ENCODE measurements at places on chromosomes 2 and 18.

GRCh38 chr2:66343259-66343658 lies 91.7 kb upstream of the MEIS1 start:
- DNase-seq: no peak

DNA sequence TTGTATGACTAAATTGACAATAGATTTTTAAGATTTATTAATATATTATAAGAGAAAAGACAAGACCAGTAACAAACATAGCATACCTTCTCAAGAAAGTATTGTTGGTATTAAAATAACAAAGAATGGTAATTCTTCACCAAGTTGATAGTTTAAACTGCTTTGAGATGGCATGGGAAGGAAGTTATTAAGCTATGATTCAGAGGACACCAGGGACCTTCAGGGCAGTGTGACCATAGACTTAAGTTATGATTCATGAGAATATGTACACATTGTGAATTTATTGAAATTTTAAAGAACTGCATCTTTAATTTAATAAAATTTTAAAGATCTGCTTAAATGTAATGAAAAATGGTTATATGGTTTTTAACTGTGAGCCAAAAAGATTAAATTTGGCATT lies 205.7 kb downstream of the DSEL start:
- DNase-seq: no peak

DNA sequence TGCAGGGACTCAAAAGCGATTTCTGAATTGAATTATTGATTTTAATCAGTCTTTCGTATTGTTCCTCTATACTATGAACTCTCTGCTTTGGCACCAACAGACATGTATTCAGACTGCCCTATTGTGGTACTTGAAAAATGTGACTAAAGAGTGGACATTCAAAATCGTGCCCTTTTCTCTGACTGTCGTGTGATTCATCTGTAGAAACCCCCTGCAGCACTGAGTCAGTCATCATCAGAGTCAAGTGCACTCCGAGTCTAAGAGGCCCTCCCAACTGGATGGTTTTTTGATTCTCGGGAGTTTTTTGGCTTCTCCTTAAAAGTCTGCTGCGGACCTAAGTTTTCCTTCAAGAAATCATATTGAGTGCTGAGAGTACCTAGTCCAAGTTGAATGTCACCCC lies 96.4 kb upstream of the FOSL2 start:
- no peak for DNase-seq

DNA sequence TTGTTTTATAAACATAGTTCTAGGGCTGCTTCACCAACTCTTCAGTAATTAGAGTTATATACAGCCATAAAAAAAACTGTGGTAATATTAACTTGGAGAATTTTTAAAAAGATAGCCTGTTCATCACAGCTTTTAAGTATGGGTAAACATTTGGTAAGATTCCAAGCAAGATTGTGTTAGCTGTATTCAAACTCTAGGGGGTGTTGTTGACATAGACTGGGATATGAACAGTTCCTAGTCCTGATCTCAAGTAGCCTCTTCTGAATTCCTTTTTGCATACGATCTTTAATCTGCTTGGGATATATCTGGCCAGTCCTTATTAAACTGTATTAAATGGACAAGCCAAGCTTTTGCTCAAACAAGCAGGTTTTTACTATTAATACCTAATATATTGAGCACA lies 13.4 kb downstream of the NOP58 start:
- DNase-seq: no peak

DNA sequence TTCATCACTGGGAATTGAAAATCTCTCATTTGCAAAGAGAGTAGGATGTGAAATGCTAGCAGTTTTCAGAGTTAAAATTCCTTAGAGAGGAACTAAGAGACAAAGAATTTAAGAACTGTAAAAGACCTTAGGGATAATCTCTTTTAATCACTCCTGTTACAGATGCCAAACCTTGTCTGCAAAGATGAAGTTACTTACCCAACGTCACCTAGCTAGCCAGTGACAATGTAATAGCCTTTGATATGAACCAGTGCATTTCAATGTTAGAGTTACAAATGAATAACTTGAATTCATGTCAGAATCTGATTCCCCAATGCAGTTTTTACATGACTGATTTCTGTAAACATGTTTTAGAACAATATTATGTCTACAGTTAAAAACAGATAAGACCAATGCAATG lies 190.1 kb downstream of the LRP1B start:
- DNase-seq: no peak

DNA sequence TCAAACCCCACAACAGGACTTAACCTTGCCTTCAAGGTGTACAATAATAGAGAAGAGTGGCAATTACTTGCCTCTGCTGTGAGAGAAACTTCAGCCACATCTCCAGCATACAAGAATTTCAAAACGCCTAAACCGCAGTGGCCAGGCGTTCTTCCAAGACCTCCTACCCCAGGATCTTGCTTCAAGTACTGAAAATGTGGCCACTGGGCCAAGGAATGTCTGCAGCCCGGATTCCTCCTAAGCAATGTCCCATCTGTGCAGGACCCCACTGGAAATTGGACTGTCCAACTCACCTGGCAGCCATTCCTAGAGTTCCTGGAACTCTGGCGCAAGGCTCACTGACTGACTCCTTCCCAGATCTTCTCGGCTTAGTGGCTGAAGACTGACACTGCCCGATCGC lies 2.8 kb upstream of the CYB5A start:
- no peak for DNase-seq

- DNase-seq: peak; percentile 42
Measured at GRCh38 chr2:234496835-234497593, at the start of gene ARL4C. Gene ARL4C, minus strand, starts transcription at chr2:234497081. Its CDS starts 495 bp downstream, at chr2:234496586.

DNA sequence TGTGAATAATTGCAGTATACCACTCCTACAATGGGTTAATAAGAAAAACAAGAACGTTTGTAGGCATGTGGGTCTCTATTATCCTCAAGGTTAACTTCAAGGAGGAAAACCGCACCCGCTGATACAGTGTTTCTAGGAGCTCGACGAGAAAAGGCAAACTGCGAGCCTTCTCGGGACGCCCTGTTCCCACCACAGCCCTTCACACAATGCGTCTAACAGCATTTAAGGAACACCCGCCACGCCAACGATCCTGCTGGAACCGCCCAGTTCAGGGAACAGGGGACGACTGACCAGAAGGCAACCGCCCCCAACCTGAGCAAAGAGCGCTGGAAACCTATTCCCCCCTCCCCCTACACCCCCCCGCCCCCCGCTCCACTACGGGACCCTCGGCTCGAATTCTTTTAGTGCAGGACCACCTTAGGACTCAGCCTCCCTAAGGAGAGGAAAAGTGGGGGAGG lies 710 bp upstream of the TMSB10 start:
- DNase-seq: peak; percentile 69

DNA sequence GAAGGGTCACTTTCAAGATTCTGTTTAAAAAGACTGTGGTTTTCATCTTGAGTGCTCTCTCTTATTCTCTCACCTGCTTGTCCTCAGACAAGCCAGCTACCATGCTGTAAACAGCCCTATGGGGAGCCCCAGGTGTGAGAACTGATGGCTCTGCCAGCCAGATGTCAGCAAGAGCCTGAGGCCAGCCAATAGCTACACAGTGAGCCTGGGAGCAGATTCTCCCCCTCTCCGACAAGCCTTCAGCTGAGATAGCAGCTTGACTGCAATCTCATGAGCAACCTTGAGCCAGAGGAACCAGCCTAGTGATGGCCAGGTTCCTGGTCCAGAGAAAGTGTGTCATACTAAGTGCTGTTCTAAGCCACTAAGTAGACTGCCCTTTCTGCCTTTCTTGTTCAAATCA lies 272.1 kb downstream of the NAPG start:
- DNase-seq: no peak

- DNase-seq: no peak
Measured at GRCh38 chr2:67631483-67631882, 234.3 kb downstream of the ETAA1 start.

DNA sequence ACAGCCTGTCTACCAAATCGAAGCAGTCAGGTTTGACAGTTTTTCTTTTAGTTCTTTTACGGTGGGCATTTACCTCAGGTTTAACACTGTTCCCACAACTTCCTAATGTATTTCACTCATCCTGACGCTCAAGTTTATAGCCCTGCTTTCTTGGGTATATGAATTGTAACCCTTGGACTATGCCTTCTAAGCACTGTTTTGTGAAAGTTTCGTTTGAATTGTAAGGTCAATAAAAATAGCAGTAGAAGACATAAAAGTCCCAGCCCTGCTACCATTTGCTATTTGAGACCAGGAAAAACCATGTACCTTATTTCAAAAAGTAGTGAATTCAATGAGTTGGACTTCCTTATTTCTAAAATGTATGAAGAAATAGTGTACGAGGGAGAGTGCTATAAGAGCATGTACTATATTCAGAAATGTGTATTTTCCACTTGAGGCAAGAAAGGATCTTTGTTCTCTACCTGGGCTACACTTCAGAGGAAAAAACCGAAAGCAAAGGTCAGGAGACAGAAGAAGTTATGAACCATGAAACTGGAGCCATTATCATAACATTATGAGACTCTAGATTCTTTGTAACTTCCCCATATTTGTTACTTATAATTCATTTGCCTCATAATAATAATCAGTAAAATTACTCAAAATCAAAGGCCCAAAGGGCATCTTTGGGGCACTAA lies 1.9 kb upstream of the ZC3H15 start:
- DNase-seq: no peak

- DNase-seq: no peak
Measured at GRCh38 chr2:121075641-121076497, 209.1 kb downstream of the TFCP2L1 start.

DNA sequence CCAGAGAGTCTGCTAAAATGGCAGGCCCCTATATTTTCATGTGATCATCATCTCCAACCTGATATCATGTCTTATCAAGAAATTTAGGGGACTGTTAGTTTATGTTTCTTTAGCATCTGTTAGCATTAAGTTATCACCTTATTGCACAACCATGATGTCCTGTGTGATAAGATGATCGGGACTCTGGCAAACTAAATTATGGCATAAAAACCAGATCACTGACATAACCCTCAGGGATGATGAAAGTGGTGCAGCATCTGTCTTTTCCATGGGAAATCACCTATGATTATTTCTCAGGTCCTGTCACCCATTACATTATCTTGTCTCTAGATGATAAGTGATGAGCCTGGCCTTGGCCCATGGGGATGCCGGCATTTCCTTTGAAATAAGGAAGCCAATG lies 458.6 kb upstream of the DCC start:
- DNase-seq: no peak

DNA sequence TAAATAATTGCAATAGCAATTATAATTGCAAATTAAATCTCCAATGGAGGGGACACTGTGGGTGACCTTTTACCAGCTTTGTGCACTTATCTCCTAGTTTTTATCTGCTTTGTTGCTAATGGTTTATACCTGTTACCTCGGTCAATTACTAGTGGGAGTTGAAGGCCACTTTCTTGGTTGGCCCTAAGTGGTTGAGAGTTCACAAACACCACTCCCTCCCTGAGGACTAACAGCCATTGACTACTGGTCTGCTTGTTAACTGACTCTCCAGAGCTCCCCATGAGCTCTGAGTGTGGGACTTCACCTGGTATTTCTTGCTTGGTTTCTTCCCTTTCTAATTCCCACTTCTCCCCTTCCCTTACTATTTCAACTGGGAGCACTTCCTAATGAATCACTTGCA lies 27.2 kb downstream of the SERPINE2 start:
- no peak for DNase-seq

DNA sequence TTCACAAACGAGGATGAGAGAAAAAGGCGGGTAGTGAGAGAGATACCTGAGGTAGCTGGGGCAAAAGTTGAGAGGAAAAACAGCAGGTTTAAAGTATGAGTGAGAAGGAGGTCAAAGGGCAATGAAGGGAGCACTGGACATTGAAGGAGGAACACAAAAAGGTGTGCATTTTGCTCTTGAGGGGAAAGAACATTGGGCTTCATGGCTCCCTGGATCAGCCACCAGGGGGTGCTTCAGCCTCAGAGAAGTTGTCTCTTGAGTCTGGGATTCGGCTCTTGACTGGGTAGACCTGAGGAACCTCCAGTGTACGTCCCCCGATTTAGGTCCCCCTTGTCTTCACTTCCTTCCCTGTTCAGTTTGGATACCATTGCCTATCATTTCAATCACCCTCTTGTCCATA lies 128.5 kb downstream of the RAPGEF4 start:
- peak; percentile 31 for DNase-seq

GRCh38 chr18:30679285-30679930 lies 363.1 kb downstream of the DSC3 start:
- no peak for DNase-seq

GRCh38 chr2:158024288-158024898 lies 77.3 kb upstream of the UPP2 start:
- peak; percentile 37 for DNase-seq

GRCh38 chr2:128754246-128754724 lies 435.6 kb upstream of the HS6ST1 start:
- peak; percentile 52 for DNase-seq

DNA sequence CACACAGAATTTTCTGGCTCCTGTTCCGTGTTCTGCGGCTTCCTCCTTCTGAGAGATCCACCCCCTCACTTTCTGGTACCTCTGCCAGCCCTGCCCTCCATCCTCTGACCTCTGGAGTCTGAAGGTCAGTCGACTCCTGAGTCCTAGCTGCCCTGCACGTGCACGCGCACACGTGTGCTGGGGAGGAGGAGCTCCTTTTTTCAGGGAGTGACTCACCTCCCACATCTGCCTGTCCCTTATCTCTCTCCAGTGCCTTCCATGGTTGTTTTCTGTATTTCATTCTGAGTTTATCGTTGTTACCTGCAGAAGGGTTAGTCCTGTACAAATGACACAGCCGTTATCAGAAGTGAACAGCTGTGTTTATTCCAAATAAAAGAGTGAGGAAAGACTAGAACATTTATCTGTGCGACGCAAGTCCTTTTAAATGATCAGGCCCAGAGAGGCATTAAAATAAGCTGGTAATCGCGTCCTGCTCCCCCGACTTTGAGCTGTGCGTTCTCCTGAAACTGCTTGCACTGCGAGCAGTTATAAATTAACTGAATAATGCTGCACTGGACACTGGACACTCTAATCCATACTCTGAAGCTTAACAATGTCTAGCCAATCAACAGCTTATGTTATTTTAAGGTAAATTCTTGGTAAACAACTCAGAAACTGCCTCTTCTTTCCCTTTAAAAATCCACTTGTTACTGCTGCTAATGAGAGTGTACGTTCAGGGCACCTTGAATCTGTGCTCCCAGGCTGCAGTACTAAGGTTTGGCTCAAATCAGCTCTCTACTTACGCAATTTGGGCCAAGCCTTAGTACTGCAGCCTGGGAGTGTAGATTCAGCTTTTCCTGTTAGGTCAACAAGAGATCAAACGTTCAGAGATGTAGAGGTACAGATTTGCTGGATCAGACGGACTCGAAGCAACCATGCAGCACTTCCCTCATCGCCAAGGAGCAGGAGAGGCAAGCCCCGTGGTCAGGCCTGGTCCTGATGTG lies 72.5 kb downstream of the GALR1 start:
- peak; percentile 47 for DNase-seq

DNA sequence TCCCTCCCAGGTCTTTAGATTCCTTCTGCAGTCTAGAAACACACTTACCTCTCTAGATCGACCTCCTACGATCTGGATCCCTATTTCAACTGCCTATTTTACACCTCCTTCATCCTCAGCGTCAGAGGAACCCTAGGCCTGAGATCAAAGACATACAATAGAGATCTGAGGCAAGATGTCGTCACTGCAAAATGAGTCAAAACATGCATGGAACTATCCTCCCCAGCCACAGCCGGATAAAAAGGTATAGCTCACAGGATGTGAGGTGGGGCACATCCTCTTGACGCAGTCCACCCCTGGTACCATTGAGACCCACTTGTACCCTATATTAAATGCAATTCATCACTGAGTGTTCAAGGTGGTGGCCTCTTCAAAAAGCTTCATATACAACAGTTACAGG lies 63.7 kb upstream of the DNAJC10 start:
- no peak for DNase-seq

- DNase-seq: no peak
Measured at GRCh38 chr18:63224630-63225029, 94.9 kb downstream of the BCL2 start.

GRCh38 chr18:75123113-75123512 lies 85.8 kb downstream of the PTGR3 start:
- no peak for DNase-seq

- no peak for DNase-seq
Measured at GRCh38 chr2:1002350-1002749, 51.7 kb downstream of the SNTG2 start.
